EL (cell line): ENCODE measurements at places on chromosomes 2 and 18.

DNA sequence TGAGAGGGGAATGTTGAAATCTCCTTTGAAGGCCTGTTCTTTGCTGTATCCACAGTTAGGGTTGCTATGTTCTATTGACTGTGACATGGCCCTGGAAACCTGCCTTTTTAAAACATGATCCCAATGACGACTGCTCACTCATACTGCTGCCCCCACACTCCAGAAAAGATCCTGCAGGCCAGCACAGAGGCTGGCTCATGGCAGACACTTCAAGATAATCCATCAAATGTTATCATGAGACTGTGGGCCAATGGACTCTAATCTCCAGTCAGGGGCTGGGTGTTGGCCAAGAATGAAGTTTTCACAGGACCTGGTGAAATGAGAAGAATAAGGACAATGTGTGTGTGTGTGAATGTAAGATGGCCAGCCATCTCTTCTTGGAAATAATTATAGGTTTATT, 59.0 kb upstream of the THOC1 start:
- DNase-seq = no peak

- peak; percentile 47 for DNase-seq
Measured at GRCh38 chr2:17878281-17879136, at the start of gene KCNS3. TSS of gene KCNS3 (plus strand) at chr2:17878667. CDS start at chr2:17931009, 52,342 bp downstream.

- DNase-seq = peak; percentile 89
Measured at GRCh38 chr18:60019463-60019840, 119.7 kb downstream of the PMAIP1 start.

- DNase-seq = no peak
Measured at GRCh38 chr2:119377294-119377992, 10.7 kb downstream of the DBI start.

DNA sequence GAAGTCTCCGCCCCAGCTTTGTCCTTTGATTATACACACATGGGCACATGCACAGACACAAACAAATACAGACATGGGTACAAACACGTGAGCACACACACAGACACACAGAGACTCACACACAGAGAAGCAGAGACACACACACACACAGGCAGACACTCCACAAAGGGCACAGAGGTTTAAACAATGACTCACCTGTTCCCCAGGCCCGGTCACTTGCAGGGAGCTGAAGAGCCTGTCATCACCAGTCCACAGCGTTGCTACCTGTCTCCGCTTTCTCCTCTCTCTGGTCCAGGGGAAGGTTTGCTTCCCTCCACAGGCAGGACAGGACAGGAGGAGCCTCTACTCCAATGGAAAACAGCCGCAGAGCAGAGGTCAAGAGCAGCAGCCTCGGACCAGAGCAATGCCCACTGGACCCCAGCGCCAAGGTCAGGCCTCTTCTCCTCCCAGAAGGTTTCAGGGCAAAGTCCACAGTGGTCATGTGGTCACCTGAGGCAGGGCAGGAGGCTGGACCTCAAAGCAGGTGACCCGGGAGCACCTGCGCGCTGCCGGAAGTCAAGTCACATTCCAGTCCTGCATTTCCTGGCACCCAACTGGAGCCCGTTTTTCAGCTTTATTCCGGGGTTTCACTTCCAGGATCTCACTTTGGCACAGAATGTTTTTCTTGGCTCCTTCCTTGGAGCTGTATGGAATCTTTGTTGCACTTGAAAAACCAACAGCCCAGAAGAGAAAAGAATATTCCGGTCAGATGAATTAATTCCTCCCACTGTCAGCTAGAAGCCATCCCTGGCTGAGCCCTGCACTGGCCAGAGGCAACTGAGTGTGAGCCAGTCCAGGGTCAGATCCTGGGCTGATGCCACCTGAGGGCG, at the start of gene RAB17:
RAB17 (minus strand) TSS at position 463 of the 869 bp plus-strand sequence. CDS start 4,580 bp downstream, outside the sequence.
- peak; percentile 33 for DNase-seq

DNA sequence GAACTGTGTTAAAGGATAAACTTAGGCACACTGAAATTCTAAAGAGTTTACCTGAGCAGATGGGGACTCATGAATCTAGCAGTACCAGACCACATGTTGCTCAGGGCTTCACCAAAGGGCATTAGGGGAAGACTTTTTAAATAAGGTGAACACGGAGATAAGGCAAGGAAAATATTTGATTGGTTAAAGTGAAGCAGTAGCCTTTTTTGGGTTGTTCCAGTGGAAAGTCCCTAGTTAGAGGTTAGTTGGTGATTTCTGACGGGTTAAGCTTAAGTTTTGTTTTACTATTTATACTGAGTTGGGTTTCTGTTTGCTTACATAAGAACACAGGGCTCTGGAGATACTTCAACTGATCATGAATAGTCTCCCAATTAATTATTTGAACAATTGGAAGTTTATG, 722.5 kb downstream of the SOCS6 start:
- no peak for DNase-seq

DNA sequence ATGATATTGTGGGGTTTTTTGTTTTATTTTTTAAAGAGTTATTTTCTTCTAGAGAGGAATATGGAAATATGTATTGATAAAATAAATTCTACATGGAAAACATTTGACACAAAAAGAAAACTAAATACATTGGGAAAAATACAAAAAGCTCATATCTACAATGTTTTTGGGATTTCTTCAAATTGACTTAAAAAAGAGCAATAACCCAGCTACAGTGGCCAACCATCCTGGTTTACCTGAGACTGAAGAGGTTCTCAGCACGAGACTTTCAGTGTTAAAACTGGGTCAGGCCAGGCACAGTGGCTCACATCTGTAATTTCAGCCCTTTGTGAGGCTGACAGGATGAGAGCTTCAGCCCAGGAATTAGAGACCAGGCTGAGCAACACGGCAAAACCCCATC, 56.7 kb upstream of the MYCN start:
- no peak for DNase-seq

DNA sequence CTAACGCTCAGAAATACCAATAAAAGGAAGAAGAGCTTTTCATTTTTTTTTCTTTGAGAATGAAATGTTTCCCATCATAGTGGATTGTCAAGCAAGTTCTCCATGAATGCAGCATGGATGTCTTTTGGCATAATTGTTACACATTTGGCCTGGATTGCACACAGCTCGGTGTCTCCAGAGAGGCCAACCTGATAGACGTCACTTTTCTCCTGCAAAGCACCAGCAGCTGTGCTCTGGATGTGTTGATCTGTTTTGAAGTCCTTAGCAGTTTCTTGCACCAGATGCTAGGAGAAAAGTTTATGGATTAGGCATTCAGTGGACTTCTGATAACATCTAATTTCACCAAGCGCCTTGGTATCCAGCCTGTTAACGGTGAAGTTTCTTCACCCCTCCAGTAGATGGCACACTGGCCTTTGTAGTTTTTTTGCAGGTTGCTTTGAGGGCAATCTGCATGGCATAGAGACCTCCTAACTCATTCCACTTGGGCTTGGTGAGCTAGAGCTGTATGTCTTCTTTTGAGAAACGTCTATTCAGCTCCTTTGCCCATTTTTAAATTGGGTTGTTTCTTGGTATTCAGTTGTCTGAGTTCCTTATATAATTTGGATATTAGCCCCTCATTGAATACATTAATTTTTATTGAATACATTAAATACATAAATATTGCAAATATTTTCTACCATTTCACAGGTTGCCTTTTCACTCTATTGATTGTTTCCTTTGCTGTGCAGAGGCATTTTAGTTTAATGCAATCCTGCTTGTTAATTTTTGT, 59.7 kb downstream of the PTH2R start:
- DNase-seq = peak; percentile 42

- DNase-seq = peak; percentile 50
Measured at GRCh38 chr2:48173141-48173540, 266.8 kb upstream of the FBXO11 start.
